ENCODE measurements at places on chromosomes 6 and 20. TPM values are rescaled to one million over a fixed set of nuclear protein-coding genes. Genes with fewer than 3 reads are reported as not detected.

Gene PMEPA1
- polyA plus RNA-seq: 134 TPM

Gene SLC17A1
- polyA plus RNA-seq: not detected

Gene FAM209A
- 0.33 TPM for polyA plus RNA-seq

Gene GABRR1
- not detected for polyA plus RNA-seq

Gene SYNJ2
- 2.6 TPM for polyA plus RNA-seq

Gene SMAP1
- 13.0 TPM for polyA plus RNA-seq

Gene MMP24OS
- 57.9 TPM for polyA plus RNA-seq

Gene CD24
- 21.2 TPM for polyA plus RNA-seq

Gene HRH3
- polyA plus RNA-seq: not detected

Gene ZNF165
- 1.0 TPM for polyA plus RNA-seq

Gene FGD2
- polyA plus RNA-seq: 10.1 TPM

Gene EYA4
- 0.06 TPM for polyA plus RNA-seq

Gene GPR63
- 0.34 TPM for polyA plus RNA-seq
